Eye (tissue), 1 donor: ENCODE measurements at places on chromosomes 1 and 21.

GRCh38 chr1:183106746-183107145 lies 79.3 kb upstream of the LAMC2 start:
- no peak for DNase-seq

GRCh38 chr21:46025113-46025770 lies 43.7 kb downstream of the COL6A1 start:
- DNase-seq: peak; percentile 46

GRCh38 chr1:33436557-33437285 lies 5.8 kb upstream of the PHC2 start:
- DNase-seq: peak; percentile 78

DNA sequence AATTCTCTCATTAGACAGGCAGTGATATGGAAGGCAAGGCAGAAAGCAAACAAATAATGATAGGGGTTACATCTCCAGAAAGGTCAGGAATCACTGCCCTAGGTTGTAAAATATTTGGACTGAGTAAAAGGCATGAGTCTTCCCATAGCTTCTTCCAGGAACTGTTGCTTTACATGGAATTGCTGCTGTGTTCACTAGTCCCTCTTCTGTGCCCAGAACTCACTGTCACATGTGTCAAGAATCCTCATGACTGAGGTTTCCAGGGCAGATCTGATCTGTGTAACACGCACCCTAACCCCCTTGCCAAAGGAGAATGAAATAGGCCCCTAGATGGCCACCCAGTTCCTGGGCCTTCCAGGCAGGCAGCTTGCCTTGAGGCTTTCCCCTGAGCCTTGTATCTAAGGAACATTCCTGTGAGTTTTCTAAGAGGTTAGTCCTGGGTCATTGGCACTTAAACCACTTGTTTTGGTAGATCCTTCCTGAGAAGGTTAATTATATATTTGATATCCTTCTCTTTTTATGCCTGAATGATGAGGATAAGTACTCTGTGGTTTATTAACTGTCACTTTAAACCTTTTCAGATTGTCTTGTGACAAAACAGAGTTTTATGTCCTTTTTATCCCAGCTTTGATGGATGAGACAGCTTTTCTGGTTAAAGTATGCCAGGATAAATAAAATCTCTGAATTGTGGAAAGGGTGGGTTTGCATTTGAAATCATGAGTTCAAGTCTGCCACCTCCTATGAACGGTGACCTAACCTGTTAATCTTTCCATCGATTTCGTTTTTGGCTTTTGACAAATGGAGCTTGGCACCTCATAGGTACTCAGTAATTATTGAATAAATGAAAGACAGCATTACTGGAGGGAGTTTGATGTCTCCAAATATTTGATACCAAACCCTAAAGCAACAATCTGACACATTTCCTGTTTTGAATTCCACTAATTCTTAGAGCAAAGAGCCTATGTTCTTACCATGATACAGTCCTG lies 163.3 kb downstream of the DHRS3 start:
- no peak for DNase-seq

DNA sequence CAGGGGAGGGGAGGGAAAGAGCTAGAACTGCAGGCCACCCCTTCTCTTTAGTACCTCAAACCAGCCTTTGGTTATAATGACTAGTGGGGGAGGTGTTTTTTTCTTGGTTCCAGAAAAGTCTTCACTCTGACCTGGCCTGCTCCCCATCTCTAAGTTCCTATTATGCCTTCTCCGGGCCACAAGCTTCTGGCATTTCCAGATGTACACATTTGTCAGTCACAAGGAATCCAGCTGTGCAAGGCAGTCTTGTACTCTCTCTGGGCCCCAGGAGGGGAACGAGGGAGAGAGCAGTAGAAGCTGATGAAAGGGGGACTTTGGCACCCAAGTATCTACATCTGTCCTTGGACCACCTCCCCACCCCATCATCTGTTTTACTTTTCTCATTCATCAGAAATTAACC lies 2.7 kb upstream of the FALEC start:
- no peak for DNase-seq

- no peak for DNase-seq
Observed at GRCh38 chr1:188128761-188129160, 1300.0 kb downstream of the PLA2G4A start.

DNA sequence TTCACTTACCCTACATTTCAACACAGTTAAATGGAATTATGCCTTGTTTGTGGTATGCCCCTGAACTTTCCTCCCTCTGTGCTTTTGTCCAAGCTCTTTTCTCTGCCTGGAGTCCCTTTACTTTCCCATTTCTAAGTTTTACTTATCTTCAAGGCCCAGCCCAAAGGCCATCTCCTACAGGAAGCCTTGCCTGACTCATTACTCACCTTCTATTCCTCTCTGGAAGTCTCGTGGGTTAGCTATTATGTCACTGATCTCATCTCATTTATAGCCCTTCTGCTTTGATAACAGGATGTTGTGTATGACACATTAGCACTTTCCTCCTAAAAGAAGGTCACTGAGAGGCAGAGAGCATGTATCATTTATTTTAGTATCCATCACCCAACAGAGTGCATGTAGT lies 78.8 kb upstream of the CD1D start:
- DNase-seq: peak; percentile 17

DNA sequence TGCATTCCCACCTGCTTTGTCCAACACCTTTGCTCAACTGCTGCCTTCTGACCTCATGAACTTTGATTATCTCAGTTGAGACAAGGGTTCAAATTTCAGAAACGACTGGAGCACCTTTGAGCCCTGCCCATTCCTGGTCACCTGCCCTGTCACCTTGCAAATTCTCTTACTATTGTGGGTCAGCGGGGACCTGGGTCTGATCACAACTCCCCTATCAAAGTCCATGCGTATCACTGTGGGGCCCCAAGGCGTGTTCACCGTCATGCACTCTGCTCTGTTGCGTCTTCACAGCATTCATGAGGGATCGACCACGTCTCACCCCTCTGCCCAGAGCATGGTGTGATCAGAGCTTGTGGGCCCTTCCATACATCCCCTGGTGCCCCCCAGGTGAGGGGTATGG lies 12.9 kb downstream of the PTPRF start:
- no peak for DNase-seq

DNA sequence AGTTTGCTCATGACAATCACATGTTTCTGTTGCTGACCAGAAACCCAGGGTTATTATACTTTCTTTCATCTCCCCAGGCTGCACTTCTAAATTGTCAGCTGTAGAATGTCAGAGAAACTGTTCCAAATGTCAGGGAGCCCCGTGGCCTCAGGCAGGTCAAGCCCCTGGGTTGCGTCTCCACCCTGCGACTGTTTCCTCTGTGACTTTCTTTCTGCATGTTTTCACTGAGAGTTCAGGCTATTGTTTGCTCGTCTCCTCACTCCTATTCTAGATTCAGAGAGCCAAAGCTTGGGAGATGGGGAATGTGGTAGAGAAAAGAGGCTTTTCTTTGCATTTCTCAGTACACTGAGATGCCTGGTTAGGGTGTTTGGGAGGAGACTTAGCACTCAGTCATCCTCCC lies 97.4 kb downstream of the CENPF start:
- DNase-seq: no peak

- no peak for DNase-seq
Observed at GRCh38 chr1:62294261-62294660, 25.0 kb downstream of the KANK4 start.

DNA sequence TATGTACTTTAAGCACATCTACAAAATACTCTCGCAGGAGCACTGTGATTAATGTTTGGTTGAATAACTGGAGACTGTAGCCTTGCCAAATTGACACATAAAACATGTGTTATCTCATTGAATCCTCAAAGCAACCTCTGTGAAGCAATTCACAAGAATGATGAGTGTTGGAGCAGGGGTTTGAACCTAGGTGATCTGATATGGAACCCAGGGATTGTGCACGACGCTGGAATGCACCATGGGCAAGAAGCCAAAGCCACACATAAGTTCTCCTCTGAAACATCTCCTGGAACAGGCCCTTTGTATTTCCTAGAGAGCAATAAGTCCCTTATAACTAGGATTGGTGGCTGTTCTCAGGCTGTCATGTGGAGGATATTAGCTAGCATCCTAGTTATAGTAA lies 124.6 kb upstream of the IVNS1ABP start:
- DNase-seq: peak; percentile 30

GRCh38 chr1:164636757-164637156 lies 77.8 kb downstream of the PBX1 start:
- DNase-seq: peak; percentile 73

GRCh38 chr1:61434276-61434675 lies 290.7 kb downstream of the TM2D1 start:
- DNase-seq: no peak

DNA sequence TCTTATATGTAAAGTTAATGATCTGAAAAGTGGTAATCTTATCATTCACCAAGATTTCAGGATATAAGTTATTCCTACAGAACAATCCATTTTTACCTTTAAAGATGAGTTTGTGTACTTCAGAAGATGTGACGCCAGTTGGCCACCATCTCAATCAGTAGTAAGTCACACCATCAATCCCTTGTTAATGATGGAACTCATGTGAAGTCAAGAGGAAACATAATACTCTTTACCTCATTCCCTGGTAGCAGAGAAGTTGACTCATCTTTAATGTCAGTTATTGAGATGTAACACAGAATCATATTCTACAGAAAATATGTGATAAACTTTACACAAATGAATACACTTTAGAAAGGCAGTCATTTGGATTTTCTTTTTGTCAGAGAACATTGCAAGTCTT lies 38.2 kb downstream of the MRPL39 start:
- DNase-seq: no peak

DNA sequence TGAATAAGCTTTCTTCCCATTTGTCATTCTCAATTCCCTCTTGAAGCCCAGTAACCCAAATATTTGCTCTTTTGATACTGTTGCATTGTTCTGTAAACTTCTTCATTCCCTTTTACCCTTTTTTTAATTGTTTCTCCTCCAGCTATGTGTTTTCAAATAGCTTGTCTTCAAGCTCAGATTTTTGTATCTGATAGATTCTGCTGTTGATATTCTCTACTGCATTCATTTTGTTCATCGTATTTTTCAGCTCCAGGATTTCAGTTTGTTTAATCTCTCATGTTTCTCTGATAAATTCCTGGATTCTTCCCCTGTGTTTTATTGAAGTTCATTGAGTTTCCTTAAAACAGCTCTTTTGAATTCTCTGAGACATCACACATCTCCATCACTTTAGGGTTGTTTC lies 51.8 kb downstream of the PKN2 start:
- DNase-seq: peak; percentile 7

DNA sequence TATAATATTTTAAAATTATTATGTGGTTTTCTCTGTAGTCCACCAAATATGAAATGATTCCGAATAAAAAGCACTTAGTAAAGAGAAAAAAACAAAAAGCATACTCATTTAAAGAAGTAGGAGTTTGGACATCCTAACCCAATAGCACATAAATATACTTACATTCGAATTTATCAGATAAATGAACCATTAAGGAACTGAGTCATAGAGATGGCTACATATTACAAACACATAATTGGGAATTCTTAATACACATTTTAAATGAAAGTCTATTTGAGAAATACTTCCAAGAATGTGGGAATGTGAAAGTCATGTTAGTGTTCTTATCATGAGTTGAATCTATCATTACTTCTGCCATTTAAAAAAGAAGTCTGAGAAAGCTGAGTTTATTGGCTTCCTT lies 75.0 kb downstream of the USP24 start:
- no peak for DNase-seq

GRCh38 chr1:174051956-174052355 lies 29.8 kb upstream of the RC3H1 start:
- peak; percentile 51 for DNase-seq

DNA sequence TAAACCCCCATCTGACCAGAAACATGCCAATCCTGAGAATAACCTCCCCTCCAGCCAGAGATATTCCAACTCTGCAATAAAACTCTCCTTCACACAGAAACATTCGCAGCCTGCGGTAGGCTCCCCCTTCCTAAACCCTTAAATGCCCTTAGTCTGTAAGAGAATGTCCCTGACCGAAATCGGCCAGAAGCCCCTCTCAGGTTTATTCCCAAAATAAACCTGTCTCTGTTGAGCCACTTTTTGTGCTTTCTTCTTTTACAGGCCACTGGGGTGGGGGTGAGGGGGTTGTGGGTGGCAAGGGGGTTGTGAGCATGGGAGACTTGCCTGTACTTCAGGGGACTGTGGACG lies 4.6 kb downstream of the PRXL2B start:
- no peak for DNase-seq

DNA sequence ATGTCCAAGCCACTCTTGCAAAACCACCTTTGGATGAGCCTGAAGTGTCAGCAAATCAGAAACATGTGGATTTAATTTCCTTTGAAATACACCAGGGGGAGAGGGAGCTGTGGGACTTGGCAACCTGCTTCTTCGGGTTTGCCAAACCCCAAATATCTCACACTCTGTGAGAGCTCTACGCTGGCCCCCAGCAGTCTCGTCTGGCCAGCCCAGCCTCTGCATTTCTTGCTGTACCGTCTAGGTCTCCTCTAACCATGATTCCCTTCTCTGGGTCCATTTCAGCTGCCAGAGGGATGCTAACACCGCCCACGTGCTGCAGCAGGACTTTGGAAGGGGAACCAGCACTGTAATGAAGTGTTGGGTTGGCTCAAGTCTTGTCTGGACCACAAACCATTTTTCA lies 114.6 kb downstream of the MRPS6 start:
- no peak for DNase-seq

DNA sequence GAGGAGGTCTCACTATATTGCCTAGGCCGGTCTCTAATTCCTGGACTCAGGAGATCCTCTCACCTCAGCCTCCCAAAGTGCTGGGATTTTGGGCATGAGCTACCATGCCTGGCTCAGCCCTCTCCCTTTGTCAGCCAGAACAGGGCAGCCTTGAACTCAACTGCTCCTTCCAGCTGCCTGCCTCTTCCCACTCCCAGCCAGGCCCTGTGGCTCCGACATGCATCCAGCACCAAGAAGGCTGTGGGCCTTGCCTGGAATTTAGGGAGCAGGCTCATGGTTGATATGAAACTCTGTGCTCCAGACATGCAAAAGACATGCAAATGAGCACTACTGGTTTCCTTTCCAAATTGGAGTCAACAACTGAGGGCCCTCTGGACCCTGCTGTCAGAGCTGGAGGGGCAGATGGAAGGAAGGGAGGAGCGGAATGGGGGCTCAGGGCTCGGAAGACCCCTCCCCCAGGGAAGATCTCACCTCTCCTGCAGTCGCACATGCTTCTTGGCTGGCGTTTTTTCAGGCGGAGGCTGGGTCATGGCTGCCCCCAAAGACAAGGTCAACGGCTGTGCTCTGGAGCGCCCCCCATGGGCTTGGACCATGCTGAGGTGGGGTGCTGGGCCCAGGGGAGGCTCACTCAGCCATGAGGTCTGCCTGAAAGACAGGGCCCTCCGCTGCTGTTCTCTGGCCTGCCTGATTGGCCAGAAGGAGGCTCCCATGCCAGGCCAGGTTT lies 1.4 kb downstream of the PTPN7 start:
- DNase-seq: no peak

DNA sequence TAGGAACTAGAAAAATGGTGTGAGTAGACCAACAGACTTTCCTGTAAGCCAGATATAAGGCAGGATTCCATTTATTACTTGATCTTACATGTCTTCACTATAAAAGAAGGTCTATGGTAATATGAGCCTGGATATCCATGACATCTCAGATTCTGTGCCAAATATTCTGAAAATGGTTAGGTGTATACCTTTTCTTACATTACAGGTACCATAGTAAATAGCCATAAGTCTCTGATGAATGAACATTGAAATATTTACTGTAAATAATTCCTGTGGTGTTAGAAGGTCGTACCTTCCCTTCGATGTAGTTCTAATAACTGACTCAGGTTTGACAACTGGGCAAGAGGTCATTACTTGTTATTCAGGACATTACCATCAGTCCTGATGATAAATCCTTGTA lies 657.9 kb downstream of the BRINP3 start:
- DNase-seq: no peak

GRCh38 chr1:205813755-205814058 lies 709 bp upstream of the SLC41A1 start:
- no peak for DNase-seq

GRCh38 chr1:235782601-235783000 lies 84.1 kb downstream of the LYST start:
- peak; percentile 11 for DNase-seq
